Right lobe of liver (tissue), 6 donors: ENCODE measurements at places on chromosomes 1 and 21. TPM values are rescaled to one million over a fixed set of nuclear protein-coding genes. Genes with fewer than 3 reads are reported as not detected.
A peak's percentile ranks its signal among the peaks of the same experiment; 100 is the strongest.

Gene DNAJC8
- 29.7 TPM for total RNA-seq

Gene ACTA1
- total RNA-seq, result 14.2 TPM

Gene OR2AK2
- total RNA-seq, result not detected

Gene LCE1D
- total RNA-seq, result not detected

Gene RAB3B
- 0.05 TPM for total RNA-seq

Gene SPRTN
- 4.4 TPM for total RNA-seq

Gene FALEC
- total RNA-seq, result not detected

Gene TMEM269
- not detected for total RNA-seq

Gene FCRLA
- total RNA-seq, result 0.20 TPM

Gene ILDR2
- total RNA-seq, result 2.0 TPM

Gene TNNT2
- 0.24 TPM for total RNA-seq

Gene ANGPTL1
- 10.0 TPM for total RNA-seq

DNA sequence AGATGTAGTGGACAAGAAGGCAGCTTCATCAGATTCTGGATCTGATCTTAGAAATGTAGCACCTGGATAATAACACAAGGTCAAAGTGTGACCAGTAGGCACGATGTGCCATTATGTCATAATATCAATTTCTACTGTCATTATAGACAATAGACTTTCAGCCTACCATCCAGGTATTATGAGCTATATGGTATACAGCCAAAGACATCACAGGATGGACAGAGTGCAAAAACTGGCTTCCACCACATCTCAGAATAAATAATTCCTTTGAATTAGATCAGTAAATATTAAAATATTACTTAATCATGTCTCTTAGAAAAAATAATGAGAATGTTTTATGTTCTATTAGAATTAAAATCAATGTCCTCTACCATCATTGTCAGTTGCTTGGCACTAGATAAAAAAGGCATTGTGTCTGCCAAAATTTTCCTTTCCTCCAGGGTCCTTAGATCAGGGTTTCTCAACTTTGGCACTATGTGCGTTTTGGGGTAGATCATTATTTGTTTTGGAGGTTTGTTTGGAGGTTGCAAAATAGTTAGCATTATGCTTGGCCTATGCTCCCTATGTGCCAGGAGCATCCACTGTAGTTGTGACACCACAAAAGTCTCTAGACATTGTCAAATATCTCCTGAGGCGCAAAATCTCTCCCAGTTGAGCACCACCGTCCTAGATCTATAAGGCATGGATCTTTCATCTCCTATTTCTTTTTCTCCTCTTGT, 86.7 kb upstream of the NRIP1 start:
- no peak for DNase-seq

GRCh38 chr1:115077984-115078330, 11.3 kb downstream of the TSPAN2 start:
- DNase-seq, result no peak

DNA sequence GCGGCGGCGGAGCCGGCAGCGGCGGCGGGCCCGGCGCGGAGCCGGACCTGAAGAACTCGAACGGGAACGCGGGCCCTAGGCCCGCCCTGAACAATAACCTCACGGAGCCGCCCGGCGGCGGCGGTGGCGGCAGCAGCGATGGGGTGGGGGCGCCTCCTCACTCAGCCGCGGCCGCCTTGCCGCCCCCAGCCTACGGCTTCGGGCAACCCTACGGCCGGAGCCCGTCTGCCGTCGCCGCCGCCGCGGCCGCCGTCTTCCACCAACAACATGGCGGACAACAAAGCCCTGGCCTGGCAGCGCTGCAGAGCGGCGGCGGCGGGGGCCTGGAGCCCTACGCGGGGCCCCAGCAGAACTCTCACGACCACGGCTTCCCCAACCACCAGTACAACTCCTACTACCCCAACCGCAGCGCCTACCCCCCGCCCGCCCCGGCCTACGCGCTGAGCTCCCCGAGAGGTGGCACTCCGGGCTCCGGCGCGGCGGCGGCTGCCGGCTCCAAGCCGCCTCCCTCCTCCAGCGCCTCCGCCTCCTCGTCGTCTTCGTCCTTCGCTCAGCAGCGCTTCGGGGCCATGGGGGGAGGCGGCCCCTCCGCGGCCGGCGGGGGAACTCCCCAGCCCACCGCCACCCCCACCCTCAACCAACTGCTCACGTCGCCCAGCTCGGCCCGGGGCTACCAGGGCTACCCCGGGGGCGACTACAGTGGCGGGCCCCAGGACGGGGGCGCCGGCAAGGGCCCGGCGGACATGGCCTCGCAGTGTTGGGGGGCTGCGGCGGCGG, 1.0 kb downstream of the ARID1A start:
- DNase-seq, result peak; percentile 43

DNA sequence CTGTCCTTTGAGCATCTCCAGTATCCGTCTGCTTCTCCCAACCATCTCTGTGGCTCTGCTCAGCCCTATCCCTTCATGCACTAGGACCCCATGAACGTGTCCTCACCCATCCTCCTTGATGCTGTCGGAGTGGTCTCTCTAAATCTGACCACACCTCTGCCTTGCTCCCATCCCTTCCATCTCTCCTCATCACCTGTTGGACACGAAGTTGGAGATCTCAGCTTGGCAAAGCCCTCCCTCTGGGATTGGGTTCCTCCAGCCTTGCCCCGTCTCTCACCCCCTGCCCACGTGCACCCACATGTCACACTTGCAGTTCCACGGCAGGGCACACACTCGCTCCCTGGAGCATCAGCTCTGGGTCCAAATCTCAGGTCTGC, 135.7 kb downstream of the ACTL8 start:
- no peak for DNase-seq

GRCh38 chr21:34857122-34857713, 188.4 kb downstream of the CLIC6 start:
- no peak for DNase-seq

DNA sequence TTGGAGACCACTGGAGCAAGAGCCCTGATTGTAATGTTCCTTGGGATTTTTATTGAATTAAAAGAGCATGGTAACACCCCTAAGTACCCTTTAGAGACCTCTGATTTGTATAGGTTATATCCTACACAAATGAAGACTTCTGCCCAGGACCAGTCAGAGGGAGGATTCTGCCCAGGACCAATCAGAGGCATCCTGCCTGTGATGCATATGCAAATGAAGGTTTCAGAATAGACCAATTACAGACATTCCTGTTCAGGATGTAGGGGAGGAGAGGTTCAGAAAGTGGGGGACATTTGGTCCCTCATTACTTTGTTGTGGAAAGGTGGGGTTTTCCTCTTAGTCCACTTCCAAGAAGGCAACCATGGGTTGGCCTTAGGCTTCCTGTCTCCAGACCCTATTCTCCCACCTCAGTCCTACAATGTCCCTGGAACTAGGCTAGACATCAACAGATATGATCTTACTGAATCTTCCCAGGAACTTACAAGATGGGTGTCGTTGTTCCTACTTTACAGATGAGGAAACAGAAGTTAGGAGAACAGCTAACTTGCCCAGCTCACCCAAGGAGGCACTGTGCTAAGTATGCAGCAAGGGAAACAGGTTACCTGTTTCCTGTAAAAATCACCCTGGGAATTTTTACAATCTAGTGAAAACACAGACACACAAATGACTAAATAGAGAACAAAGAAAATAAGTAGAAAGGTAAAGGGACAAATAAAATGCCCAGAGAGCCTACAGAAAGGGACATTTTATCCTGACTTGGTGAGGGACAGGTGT, 36.8 kb upstream of the SFPQ start:
- no peak for DNase-seq

DNA sequence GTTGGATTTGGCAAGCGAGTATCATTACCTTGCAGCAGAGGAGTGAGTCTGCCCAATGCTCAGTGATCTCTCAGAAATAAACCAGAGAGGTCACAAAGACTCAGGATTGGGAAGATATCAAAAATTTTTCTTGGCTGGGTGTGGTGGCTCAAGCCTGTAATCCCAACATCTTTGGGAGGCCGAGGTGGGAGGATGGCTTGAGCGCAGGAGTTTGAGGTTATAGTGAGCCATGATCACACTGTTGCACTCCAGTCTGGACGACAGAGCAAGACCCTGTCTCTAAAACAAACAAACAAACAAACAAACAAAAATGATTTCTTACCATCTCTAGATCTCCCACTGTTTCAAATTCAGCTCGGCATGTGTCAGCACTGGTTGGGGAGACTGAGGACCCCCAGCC, 13.3 kb upstream of the BECN2 start:
- no peak for DNase-seq

DNA sequence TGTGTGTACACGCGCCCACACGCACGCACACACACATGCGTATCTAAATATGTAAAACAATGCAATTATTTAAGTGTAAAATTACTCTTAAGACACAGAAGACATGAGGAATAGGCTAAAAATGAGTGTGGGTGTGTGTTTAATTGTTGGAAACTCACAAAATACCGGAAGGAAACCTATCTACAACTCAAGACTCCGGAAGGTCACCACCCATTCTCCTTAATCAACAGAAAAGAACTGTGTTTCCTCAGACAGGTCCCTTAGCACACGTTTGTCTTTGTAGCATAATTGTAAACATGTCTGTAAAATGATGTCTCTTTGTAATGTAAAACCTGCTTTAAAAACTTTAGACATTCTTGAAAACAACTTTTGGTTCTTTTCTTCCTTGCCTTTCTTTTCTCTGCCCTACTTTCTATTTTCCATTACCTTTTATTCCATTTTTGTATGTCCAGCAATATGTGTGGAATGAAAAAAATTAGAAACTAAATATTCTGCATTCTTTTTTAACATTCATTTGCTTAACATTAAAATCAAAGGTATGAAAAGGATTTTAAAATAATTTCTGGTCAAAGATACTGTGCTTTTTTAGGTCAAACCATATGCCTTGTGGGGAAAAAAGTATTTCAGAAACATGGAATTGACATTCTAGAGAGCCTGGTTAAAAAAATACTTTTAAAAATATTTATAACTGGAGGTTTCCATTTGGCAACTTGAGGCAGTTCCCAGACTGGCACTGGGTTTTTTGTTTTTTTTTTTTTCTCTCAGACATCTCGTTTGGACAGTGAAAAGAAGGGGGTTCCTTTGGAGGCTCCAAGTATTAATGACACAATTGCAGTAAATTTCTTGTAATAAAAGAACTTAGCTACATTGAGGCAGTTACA, 46.2 kb downstream of the ATP5PF start:
- no peak for DNase-seq

- no peak for DNase-seq
These were observed at the start of gene GJA5 for GRCh38 chr1:147760481-147761260. Gene GJA5, minus strand, starts transcription at chr1:147760602. Its CDS starts 1,364 bp downstream, at chr1:147759238.

GRCh38 chr1:241518476-241519307, 863 bp downstream of the FH start:
- DNase-seq, result no peak

DNA sequence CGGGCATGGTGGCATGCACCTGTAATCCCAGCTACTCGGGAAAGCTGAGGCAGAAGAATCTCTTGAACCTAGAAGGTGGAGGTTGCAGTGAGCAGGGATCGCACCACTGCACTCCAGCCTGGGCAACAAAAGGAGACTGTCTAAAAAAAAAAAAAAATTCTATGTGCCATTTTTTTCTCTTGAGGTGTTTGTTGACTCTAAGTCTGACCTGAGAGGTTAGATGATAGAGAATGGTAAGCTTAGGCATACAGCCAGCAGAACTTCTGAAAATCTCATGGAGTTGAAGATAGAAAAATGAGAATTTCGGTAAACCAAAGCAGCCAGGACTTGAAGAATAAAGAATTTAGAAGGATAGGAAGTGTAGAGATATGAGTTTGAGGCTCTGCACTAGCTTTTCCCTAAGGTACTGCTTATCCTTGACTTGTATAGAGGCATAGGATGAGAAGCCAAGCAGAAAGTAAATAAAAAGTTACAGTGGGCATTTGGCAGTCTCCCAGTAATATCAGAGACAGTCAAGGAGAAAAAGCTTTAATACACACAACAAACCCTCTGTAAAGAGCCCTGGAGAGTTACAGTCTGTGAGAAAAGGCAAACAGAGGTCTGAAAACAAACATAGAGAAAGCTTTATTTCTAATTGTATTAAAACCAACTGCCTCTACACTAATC, 24.3 kb downstream of the F13B start:
- DNase-seq, result no peak

GRCh38 chr1:239448911-239449310, 62.5 kb downstream of the CHRM3 start:
- DNase-seq, result no peak

DNA sequence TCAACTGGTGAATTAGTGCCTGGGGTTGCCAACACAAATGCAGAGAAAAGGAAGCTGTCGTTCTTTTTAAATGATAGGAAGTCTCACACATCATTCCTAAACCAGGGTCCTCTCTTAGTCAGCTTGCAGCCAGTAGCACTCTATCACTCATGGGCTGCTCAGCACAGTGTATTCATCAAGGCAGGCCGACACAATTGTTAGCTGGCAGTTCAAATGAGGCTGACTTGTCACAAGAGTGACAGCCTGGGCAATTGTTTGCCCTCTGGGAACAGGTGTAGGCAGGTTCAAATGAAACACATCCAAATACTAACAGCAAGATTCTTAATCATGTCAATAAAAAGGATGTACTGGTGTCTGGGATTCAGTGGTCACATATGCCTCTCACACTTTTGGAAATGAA, 76.9 kb downstream of the ERICH3 start:
- no peak for DNase-seq

- no peak for DNase-seq
These were observed 9.6 kb downstream of the RAB42 start for GRCh38 chr1:28601696-28602095.

GRCh38 chr1:27889506-27889905, 17.2 kb downstream of the THEMIS2 start:
- DNase-seq, result no peak

- no peak for DNase-seq
These were observed 8.3 kb downstream of the PGM1 start for GRCh38 chr1:63601463-63601862.
